ENCODE measurements at places on chromosomes 6 and 20. TPM values are rescaled to one million over a fixed set of nuclear protein-coding genes. Genes with fewer than 3 reads are reported as not detected.

The TEAD3 gene
- 56.7 TPM for polyA plus RNA-seq

The TGM3 gene
- polyA plus RNA-seq: 0.08 TPM

The PTCRA gene
- polyA plus RNA-seq: 0.47 TPM

- no peak for DNase-seq
These were observed 2.2 kb downstream of the TFAP2A start for GRCh38 chr6:10412461-10413261.

DNA sequence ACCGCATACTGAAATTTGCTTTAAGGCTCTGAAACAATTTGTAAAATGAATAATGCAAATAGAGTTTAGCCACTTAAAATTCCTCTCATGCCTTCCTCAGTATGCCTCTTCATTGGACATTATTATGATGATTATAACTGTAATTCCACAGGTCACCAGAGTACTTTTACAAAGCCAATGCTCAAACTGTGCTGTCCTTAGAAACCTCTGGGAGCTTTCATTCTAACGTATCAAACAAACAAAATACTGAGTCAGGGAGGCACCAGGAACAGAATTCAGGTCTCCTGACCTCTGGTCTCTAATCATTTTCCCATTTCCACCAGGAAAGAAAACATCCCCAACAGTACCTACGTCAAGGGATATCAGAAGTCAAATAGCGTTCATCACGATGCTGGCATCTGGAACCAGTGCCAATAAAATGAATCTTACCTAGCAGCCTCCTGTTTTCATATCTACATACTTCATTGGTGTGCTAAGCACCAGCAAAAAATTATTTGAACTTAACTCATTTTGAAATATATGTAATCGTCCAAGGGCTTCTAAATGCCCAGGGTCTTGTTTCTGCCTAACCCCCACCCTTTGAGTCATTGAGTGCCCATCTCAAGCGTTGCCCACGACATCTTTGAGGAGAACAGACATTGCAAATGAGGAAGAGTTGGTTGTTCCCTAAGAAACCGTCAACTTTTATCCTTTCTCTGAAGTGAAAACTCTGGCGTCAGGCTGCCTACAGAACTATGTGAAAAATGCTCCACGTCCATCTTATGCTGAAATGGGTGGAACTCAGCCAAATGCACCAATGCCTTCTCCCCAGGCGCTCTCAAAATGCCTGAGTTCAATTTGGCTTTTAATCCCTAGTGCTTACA is 37.9 kb downstream of the NEDD9 start:
- DNase-seq: no peak

GRCh38 chr20:48460681-48461080 is 367.1 kb downstream of the PREX1 start:
- DNase-seq: no peak

DNA sequence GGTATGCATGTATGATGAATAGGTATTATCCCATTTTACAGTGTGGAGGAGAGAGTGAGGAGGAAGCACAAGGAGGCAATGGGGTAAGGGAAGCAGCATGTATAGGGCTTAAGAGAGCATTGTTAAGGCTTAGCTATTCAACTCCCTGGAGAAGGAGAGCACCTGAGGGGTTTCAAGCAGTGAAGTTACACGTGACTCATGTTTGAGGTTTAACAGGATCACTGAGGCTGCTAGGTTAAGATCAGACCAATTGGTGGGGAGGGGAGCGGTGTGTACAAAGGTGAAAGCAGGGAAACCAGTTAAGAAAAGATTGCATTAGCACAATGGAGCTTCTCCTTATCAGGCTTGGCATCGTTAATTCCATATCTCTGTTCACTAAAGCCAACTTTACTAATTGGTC is 64.4 kb upstream of the NHSL1 start:
- DNase-seq: no peak

Measured in left renal pelvis (tissue), 4 donors.